Head of caudate nucleus (tissue), 42 donors: ENCODE measurements at places on chromosomes 12 and 14.
A peak's percentile ranks its signal among the peaks of the same experiment; 100 is the strongest.

GRCh38 chr12:92502417-92503028 is 200.3 kb upstream of the PLEKHG7 start:
- no peak for DNase-seq

- DNase-seq = no peak
These were observed 103.3 kb upstream of the PMCH start for GRCh38 chr12:102300824-102301461.

DNA sequence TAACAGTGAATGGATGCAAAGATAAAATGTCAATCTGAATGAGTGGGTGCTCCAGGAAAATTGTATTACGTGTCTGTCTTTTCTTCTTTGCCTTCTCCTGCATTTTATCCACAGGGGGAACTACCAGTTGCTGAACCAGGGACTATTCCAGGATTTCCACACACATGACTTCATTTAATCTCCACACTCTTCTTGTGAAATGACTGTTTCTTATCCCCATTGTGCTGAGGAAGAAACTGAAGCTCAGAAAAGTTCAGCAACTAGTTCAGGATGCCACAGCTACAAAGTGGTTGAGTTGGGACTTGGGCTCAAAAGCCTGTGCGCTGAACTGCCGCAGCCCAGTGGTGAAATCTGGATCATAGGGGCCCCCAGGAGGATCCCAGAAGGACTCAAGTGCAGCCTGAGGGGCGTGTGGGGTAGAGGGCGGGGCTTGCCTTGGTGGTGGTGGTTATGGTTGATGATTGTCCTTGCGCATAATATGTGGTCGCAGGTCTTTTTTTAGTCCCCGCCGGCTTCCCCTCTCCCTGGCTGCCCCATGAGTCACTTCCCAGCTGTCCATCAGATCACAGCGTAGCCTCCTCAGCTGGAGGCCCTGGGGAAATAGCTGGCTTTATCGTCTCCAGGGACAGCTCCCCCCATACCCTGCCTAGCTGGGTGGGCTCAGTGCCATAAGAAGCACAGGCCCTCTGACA is 235.2 kb upstream of the CRY1 start:
- no peak for DNase-seq

- no peak for DNase-seq
These were observed 467.8 kb downstream of the LRIG3 start for GRCh38 chr12:58452546-58452945.

GRCh38 chr14:30573966-30574365 is 15.0 kb downstream of the G2E3 start:
- DNase-seq = no peak

DNA sequence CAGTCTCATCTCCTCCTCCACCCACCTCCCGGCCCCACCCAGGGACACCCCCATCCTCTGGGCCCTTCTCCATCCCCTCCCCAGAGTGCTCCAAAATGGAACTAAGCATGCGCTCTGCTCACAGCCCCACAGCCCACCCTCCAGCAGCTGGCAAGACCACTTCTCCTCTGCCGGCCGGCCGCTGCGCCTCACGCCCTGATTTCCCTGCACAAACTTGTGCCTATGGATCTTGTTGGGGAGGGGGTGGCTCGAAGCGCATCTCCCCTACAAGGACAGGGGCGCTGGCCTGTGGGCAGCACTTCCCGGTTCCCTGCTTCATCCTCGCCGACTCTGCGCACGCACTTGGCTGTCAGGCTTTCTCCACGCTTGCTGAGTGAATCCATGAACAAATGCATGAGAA is 19.5 kb upstream of the NUDT14 start:
- no peak for DNase-seq

DNA sequence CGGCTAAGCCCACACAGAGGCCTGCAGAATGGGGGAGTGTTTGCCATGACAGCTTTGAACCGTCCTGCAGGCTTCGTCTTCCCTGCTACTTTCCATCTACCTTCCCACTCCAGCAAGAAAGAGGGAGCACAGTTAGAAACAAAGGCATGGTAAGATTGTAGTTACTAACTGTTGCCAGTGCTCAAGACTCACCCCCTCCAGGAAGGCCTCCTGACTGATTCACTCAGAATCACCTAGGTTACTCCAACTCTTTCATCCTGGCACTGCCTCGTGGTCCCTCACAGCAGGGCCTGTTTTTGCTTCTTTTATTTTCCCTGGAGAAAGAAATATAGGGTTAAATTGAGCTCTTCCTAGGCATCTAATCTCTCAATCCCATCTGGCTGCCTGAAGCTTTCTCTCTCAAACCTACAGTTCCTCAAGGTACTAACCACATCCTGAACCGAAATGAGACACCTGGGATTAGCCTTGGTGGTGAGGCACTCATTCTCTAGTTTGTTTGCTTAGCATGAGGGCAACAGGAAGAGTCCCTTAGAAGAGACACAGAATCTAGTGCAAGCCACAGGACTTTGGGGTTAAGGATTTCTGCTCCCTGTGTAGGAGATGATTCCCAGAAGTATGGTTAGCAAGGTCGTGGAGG is 7.8 kb downstream of the GALNT6 start:
- DNase-seq = no peak

DNA sequence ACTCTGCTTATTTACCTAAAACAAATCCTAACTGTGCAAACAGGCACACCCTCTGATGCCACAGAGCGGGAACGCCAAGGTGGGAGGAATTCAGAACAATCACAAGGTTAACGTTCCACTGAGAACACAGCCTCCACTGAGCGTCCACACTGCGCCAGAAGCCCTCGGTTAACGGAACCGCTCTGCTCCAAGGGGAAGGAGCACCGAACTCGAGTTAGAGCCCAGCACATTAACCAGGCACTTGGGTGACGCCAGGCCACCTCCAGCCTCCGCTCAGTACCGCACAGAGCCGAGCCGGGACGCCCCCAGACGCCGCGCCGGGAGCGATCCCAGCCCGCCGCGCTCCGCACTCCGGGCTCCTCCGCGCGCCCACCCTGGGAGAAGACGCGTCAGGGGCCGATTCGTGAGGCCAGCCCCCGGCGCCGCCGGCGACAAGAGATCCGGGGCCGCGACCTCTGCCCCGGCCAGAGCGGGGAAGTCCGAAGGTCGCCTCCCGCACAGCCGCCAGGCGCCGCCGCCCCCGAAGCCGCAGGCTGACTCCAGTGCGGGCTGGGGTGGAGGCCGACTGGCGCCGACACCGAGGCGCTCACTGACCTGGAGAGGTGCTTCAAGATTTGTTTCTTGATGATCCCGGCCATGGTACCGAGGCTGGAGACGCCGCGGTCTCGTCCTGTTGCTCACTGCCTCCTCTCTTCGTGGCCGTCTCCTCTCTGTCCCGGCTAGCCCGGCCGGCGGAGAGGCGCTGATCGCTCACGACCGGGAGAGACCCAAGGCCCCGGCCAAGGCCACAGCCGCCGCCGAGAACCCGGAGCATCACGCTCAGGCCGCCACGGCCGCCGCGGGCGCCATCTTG is 450 bp downstream of the BLTP3B start:
- DNase-seq = peak; percentile 70

DNA sequence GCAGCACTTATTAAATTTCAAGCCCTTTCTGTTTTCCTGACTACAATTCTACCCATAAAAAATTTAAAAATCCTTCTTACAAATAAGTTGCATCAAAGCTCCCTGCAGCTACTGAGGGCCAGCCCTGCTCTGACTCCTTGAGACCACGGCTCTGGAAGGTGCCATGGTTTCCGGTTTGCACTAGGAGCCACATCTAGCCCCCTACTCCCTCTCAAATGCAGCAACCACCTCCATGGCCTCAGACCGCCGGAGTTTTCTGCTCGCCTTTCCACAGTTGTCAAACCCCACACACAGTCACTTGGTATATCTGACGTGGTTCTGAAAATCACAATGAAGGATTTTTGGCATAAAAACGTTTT is 30.1 kb downstream of the P2RX4 start:
- no peak for DNase-seq

- no peak for DNase-seq
These were observed 66.1 kb upstream of the GRIP1 start for GRCh38 chr12:66744956-66745383.

- no peak for DNase-seq
These were observed 172.2 kb downstream of the SNAPC1 start for GRCh38 chr14:61934385-61934784.

GRCh38 chr14:77603654-77604255 is 12.7 kb downstream of the SPTLC2 start:
- no peak for DNase-seq

- DNase-seq = no peak
These were observed 7.0 kb downstream of the HNRNPA1 start for GRCh38 chr12:54287261-54288157.

DNA sequence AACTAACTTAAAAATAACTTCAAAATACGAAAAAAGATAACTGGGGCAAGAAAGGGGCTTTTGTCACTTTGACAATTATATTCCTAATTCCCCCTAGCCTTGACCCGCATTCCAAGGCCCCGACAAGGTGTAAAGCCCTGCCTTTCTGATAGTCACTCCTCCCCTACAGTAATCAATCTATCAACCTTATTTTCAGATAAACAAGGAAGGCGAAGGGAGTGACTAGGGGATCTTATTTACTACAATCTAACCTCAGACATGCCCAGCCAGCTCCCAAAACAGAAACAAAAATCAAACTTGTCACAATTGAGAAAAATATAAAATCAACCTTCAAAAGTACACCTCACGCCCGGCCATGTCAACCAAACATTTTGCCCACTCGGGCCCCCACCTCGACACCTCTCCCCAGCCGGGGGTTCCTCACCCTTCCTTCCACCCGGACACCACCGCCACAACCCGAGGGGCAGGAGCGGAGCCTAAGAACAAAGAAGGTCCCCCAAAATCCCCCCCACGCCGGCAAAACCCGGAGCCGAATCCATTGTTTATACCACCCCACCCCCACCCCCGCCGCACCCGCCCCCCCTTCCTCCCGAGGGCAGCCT is 562 bp downstream of the ZFYVE1 start:
- peak; percentile 23 for DNase-seq

DNA sequence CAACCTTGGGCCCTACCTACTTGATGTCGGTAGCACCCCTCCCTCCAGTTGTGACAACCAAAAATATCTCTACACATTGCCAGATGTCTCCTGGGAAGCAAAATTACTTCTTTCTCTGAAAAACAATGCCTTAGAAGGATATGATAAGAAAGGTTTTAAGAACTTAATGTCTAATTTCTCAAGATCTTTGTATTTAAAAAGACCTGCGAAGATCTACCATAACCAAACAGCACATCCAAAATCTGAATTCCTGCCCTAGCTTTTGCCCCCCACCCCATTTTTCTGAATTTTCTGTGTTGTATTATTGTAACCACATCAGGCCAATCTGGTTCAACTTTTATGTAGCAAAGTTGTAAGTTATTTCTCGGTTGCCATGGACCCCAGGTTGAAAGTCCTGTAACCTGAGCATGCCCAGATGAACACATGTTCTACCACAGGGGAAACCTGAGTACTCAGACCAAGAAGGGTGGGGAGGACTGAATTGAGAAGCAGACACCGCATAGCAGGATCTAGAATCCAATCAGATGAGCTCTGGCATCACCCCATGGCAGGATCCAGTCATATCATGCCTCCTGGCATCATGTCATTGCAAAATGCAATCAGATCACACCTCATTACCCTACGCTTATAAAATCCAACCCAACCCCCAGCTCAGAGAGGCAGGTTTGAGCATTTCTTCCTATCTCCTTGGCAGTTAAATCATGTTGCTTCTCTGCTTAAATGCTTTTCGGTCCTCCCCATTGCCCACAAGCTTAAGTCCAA is 8.7 kb downstream of the TMEM253 start:
- DNase-seq = no peak

DNA sequence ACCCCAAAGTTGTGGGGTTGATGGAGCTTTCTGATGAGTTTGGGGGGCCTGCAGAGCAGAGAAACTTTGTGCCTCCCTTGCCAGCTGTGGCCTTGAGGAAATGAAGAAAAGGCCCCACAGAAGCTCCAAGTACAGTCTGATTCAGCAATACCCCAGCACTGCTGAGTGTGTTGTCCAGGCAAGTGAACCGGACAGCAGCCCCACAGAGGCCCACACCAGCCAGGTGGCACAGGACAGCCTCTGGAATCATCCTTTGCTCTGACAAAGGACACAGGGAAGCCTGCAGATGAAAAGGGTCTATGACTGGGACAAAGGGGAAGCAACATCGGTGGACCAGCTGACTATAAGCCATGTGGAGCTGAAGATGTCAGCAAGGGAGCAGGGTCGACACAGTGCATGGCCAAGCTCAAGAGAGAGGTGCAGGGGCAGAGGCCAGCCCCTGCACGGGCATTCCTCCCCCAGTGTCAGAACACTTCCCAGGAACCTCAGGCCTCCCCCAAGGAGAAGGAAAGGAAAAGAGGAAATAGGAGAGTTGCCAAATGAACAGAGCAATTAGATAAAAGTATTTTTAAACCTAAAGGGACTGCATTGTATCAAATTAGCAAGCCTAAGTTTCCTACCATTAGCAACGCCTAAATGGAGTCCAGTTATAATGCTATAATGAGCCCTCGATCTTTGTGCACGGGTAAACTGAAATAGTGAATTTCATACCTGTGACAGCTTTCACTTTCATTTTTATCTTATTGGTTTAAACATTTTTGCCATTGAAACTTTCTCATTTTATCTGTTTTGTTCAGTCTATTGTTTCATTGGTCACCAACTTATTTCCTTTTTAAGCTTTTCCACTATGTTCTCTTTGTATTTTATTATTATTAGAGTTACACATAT is 46.3 kb upstream of the PTGDR start:
- DNase-seq = no peak

DNA sequence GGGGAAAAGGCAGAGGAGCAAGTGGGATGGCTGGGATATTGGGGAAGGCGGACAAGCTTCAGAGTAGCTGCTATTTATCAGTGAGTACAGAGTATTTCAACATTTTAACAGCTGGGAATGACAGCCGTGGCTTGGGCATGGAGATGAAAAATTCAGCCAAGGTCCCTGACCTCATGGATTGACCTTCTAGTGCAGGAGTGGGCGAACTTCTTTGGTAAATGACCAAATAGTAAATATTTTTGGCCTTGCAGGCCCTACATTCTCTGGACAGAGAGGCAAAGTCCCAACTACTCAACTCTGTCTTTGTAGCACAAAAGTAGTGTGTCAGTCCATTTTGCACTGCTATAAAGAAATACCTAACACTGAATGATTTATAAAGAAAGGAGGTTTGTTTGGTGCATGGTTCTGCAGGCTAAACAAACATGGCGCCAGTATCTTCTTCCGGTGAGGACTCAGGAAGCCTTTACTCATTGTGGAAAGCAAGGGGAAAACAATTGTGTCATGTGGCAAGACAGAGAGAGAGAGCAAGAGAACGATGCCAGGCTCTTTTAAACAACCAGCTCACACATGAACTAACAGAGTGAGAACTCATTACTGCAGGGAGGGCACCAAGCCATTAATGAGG is 33.6 kb downstream of the TMEM233 start:
- DNase-seq = no peak

DNA sequence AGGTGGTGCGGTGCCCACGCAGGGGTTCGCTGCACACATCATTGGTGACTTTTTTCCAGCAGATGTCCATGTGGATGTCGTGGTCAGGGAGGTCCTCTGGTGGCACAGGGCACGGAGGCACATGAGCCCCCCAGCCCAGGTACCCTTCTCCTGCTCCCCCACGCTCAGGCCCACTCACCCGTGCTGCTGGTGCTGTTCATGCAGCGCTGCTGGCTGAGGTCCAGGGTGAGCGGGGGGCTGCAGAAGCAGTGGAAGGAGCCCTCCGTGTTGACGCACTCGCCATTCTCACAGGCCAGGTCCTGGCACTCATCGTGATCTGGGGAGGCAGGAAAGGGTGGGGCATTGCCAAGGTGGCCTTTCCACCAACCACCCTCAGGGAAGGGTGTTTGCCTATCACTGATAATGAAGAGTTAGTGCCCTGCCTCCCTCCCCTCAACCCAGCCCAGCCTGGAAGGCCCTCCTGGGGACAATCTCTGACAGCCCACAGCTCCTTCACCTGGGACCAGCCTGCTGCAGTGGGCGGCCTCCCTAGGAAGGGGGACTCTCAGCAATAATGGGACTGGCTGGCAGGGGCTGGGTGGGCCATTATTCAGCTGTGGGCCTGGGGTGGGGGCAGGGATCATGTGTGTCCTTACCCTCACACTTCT is 9.8 kb downstream of the ISCA2 start:
- no peak for DNase-seq
